Fibroblast of villous mesenchyme (primary cell): ENCODE measurements at places on chromosomes 7 and 10. TPM values are rescaled to one million over a fixed set of nuclear protein-coding genes. Genes with fewer than 3 reads are reported as not detected.

The CRTAC1 gene
- total RNA-seq, result not detected in 2 replicates

The AZGP1 gene
- total RNA-seq, result not detected in 2 replicates

The ARPC1B gene
- 186 and 241 TPM in 2 replicates for total RNA-seq

The FAM131B gene
- total RNA-seq, result 1.3 and 2.2 TPM in 2 replicates

The AUTS2 gene
- total RNA-seq, result 3.9 and 7.1 TPM in 2 replicates

The UBN2 gene
- total RNA-seq, result 5.8 and 6.5 TPM in 2 replicates

The ACSM6 gene
- not detected in 2 replicates for total RNA-seq

The HOXA10 gene
- total RNA-seq, result 39.0 and 47.1 TPM in 2 replicates

The SPDYE1 gene
- total RNA-seq, result not detected in 2 replicates

The PSMG3 gene
- total RNA-seq, result 24.6 and 30.9 TPM in 2 replicates

The GPR26 gene
- not detected in 2 replicates for total RNA-seq

The ATP6V1F gene
- total RNA-seq, result 73.1 and 82.5 TPM in 2 replicates

The SEMA3D gene
- total RNA-seq, result 3.0 and 4.8 TPM in 2 replicates

The PAX4 gene
- total RNA-seq, result not detected in 2 replicates

The TMEM229A gene
- total RNA-seq, result not detected in 2 replicates

The PRSS37 gene
- not detected in 2 replicates for total RNA-seq
